Stimulated activated CD4-positive, alpha-beta T cell treated with anti-CD3 and anti-CD28 coated beads, TNF-alpha, amount 100 ng/mL, for 1 hour (primary cell): ENCODE measurements at places on chromosomes 4 and X.

GRCh38 chrX:850471-850916 lies 219.9 kb downstream of the SHOX start:
- DNase-seq: no peak

DNA sequence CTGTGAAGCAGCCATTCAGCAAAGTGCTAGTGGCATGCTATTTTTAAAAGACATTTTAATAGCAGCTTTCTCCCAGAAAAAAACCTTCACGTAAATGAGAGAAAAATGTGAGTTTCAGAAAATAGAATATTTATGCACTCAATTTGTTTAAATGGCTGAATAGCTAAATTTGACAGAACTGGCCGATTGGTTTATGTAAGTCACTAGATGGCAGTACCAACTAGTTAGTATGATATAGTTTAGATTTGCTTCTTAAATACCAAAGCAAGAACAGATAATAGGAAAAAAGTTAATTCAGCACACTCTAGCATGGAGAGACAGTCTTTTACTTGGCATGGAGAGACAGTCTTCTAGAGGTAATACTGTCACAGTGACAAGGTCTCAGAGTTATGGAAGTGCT lies 250.1 kb downstream of the SNCA start:
- no peak for DNase-seq

DNA sequence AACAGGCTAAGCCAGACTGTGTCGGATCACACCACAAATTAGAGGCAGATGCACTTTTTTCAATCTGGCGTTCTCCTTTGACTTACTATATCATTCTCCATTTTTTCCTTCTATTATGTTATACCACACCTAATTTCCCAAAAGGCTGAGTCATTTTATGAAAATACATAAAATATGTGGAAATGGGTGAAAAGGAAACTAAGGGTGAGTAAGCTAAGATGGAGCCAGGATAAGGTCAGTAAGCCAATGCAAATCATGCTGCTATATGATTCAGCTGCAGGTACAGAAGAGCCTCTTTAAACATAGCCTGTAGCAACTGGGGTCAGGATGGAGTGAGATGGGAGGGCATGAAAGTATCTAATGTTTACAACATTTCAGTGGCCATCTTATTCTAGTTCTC lies 94.0 kb upstream of the TEX13A start:
- no peak for DNase-seq

DNA sequence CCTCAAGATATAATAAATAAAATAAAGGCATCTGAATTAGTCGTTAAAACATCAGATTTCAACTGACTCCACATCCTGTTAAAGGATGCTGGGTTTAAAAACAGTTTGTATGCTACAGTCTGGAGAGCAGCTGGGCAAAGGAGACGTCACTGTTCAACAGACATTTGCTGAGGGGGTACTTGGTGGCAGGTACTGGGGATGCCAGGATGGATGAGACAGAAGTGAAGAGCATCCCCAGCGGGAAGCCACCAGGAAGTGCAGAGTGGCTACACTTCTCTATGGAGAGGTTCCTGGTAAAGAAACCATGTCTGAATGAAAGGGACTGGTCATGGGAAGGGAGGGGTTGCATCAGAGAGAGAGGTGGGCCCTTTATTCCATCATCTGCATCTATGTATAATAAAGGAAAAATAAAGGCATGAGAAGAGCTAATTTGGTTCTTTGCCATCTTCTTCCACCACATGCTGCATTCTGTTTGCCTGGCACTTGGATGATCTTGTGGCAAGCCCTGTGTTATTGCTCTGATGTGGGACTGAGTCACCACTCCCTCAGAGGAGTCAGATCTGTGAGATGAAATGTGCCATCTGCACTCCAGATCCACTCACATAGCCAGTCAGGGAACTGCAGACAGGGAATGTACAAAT lies 145.0 kb downstream of the SOWAHB start:
- no peak for DNase-seq

DNA sequence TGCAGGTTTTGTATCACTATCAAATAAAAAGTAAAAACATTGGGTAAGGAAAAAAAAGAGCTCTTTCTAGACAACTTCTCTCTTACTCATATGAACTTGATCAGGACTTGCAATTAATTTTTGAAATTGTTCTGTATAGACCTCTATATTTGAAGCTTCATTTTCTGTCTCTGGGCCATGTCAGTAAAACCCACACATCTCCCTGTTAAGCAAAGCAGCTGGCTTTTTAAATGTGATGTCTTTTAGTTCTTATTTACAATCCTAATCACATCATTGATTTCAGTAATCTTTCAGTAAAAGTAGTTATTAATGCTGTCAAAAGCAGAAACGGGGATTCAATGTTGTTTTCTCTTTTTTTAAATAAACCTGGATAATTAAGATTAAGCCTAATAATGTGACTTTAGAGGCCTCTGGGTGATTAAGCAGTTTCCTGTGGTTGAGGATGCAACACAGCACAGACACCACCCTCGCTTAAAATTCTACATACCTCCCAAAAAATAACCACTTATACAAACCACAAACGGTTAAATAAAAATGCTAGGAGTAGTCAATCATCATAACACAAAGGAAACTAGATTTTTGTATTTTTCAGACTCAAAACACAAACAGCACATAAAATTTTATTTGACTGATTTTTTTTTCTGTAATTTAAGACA lies 5.2 kb upstream of the PCDH10 start:
- no peak for DNase-seq

GRCh38 chr4:20474119-20474518 lies 222.4 kb downstream of the SLIT2 start:
- no peak for DNase-seq

DNA sequence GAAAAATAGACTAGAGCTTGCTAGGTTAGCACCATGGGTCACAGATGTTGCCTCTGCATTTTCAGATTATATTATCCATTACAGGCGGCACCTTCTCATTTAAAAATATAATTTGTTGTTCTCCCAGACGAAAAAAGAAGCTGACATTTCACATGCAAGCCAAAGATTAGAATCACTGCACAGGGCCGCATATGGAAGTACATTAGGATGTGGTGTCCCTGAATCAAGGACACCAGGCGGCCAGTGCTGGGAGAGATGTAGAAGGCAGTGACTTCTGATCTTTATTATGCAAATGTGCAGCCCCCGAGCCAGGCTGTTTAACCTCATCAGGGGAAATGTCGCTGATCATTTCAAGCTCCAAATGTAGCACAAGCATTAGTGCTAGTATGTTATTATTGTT lies 22.8 kb downstream of the REELD1 start:
- DNase-seq: no peak
